ENCODE measurements at places on chromosomes 13 and 19.

GRCh38 chr19:31294189-31294588 is 55.0 kb downstream of the TSHZ3 start:
- DNase-seq = no peak

- DNase-seq = no peak
These were observed 14.4 kb downstream of the PAK4 start for GRCh38 chr19:39139971-39140453.

DNA sequence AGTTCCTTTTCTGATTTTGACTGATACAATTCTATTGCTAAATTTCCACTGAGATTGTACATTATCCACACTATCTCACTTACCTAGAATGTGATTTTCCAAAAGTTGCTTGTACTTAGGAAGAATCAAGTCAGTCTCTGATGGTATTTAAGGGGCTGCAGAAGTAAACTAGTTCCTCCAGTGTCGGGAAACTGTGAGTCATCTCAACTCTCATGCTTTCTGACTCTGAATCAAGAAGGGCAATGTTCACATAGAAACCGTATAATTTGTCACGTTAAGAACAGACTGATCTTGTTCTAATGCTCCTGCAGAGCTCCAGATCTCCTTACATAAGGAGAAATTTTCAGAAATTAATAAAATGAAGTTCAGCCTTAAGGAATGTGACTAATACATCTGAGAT is 369.3 kb downstream of the KLF5 start:
- no peak for DNase-seq

DNA sequence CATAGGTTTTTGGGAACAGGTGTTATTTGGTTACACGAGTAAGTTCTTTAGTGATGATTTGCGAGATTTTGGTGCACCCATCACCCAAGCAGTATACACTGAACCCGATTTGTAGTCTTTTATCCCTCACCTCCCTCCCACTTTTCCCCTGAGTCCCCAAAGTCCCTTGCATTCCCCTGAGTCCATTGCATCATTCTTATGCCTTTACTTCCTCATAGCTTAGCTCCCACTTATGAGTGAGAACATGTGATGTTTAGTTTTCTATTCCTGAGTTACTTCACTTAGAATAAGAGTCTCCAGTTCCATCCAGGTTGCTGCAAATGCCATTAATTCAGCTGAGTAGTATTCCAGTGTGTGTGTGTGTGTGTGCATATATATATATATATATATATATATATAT is 97.2 kb upstream of the EDNRB start:
- no peak for DNase-seq

GRCh38 chr19:3457528-3458228 is 22.6 kb downstream of the SMIM24 start:
- no peak for DNase-seq

DNA sequence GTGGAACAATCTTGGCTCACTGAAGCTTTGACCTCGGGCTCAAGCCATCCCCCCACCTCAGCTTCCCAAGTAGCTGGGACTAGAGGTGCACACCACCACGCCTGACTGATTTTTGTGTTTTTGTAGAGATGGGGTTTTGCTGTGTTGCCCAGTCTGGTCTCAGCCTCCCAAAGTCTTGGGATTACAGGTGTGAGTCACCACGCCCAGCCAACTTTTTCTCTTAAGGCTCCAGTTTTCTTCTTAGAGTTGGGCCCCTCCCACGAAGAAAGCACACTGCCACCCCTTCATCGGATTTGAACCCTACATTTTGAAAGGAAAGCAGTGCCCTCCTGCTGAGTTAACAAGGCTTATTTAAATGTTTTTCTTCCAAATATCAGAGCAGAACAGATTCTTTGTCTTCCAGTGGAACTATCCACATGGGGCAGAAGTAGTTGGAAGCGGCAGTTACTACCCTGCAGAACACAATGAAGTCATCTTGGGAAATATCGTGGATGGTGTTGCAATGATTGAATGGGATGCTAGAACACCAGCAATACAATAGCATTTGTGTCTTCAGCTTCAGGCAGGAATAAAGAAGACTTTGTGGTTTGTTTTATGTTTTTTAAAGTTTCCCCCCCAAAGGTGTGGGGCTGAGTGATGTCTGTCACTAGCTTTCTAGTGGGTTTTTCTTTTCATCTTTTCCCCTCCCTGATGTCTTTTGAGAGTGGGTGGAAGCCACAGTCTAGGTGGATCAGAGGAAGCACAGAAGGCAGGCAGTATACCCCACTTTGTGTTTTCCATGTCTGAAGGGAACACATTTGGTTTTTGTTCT is 8.9 kb downstream of the ACTN4 start:
- peak; percentile 25 for DNase-seq

DNA sequence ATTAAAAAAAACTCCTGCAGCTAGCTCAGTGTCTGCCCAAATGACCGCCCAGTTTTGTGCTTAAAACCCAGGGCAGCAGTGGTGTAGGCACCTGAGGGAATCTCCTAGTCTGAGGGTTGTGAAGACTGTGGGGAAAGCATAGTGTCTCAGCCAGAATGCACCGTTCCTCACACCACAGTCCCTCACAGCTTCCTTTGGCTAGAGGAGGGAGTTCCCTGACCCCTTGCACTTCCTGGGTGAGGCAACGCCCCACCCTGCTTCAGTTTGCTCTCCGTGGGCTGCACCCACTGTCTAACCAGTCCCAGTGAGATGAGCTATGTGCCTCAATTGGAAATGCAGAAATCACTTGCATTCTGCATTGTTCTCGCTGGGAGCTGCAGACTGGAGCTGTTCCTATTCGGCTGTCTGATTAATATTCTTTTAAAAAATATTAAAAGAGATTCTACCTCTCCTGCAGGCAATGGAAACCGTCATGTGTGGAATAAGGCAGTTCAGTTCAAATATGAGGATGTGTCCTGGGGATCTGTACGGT is 645.7 kb downstream of the FGF9 start:
- DNase-seq = no peak

DNA sequence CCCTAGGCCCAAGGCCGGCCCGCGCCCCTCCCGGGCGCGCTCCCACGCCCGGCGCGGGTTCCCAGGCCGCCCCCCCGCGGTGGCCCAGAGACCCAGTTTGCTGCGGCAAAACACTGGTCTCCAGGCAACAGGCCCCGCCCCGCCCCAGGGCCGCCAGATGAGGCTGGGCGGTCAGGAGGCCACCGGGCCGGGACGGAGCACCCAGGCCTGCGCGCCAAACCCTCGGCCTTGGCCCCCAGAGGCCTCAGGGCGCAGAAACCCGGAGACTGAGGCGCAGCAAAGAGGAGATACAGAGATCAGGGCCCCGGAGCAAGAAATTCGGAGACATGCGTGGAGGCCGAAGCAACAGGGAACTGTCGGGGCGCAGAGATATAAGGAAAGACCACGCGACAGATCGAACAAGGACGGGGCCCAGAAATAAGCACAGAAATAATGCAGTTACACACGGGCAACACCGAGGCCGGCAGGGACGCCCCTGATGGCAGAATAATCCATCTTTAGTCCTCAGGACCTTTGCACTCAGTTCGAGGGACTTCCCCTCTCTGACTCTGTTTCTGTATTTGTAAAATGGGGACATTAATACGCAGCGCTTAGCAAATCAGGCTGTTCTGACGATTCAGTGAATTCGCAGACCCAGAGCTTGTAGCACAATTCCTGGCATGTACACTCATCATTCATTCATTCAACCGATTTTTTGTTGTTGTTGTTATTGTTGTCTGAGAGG is 20.8 kb upstream of the ERCC1 start:
- DNase-seq = peak; percentile 94

DNA sequence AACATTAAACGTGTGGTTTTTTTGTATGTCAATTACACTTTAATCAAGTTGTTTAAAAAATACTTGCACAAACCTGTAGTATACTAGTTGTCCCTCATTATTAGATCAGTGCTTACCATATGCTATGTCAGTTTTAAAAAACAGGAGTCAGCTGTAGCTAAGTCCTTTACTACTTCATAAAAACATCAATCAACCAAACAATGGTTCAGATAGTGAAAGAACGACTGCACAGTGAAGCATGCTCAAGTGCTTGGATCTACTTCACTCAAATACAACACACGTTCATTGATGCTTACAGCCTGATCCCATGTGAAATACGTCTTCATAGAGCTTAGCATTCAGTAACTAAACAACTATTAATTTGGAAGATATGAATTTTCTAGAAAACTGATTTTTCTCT is 225.0 kb downstream of the FGF14 start:
- DNase-seq = no peak

GRCh38 chr13:83929157-83929556 is 46.9 kb upstream of the SLITRK1 start:
- no peak for DNase-seq

- no peak for DNase-seq
These were observed 150.1 kb upstream of the TSC22D1 start for GRCh38 chr13:44726214-44726613.

DNA sequence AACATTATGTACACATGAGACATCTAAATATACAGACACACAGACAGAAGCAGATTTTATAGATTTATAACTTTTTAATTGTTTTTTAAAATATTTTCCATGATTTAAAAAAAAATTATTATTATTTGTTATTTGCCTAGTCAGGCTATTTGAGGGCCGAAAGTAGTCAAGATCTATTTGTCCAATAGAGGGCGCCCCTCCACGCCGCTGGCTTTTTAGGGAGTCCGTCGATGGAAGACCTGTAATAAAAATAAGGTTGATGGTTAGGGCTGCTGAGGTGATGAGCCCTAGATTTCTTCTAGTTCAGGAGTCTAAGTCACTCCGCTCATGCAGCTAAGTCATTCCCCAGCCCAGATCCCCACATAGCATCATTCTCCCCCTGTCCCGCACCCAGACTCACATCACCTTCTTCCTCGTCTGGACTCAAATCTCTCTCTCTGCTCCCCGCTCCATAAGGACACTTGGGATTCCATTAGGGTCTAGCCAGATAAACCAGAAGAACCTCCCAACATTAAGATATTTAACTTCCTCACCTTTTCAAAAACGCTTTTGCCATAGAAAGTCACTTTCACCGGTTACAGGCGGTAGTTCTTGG is 33.9 kb upstream of the CEACAM21 start:
- DNase-seq = peak; percentile 86

DNA sequence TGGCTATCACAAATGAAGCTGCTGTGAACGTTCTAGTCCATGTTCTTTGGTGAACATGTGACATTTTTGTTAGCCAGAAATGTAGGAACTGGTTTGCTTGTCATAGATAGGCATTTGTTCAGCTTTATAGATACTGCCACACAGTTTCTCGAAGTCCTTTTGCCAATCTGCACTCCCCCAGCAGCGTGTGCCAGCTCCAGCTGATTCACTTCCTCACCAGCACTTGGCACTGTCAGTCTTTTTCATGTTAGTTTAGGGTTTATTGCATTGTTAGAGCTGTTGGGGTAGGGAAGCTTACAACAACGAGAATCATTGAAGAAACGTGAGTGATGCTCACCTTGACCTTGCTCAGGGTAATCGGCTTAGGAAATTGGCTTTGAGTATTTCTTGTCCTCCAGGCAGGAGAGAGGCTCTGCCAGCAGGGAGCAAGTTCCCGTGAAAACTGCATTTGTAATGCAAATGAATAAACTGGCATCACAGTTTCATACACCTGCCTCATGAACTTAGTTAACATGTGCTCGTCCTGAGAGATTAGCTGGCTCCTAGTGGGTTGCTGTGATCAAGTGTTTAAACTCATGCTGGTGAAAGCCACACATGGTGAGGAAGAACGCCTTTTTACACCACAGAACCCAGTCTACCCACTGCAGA is 83.9 kb downstream of the ING1 start:
- DNase-seq = no peak

DNA sequence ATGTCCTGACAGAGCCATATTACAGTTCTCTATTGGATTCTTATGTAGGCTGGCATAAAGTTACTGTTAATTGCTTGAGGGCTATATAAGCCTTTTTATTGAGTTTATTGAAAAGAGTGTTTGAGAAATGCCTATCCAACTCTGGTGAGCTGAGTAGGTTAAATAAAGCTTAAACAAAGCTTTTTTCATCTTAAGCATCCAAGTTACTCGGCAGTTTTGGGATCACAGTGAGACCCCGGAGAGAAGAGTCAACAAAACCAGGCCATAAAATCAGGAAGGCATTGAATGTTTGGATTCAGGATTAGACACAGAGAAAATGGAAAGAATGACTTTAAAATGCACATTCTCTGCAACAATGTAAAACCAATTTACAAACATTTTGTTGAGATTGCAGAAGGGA is 588.5 kb downstream of the DACH1 start:
- no peak for DNase-seq

- no peak for DNase-seq
These were observed 251.0 kb downstream of the UQCRFS1 start for GRCh38 chr19:28961772-28962500.

GRCh38 chr13:98771838-98772611 is 19.6 kb upstream of the SLC15A1 start:
- DNase-seq = no peak

GRCh38 chr19:28322491-28322890 is 890.5 kb downstream of the UQCRFS1 start:
- DNase-seq = no peak

DNA sequence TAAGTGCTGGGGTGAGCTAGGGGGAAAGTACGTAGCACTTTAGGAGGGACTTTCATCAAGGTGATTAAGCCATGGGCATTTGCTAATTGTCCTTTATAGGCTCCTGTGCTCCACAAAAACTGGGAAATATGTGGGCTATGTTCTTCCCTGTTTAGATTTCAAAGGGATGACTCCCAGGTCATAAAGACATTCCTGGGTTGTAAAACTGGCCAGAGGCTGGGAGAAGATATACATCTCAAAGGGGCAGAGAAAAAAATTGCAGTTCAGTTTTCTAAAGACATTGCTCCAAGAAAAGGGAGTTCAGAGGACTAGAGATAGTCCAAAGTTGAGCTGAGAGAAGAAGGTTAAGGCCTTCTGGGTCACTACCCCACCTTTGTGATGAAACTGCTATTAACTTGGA is 204.8 kb downstream of the MYO16 start:
- DNase-seq = no peak

GRCh38 chr19:4556597-4557127 is 2.8 kb downstream of the SEMA6B start:
- no peak for DNase-seq

DNA sequence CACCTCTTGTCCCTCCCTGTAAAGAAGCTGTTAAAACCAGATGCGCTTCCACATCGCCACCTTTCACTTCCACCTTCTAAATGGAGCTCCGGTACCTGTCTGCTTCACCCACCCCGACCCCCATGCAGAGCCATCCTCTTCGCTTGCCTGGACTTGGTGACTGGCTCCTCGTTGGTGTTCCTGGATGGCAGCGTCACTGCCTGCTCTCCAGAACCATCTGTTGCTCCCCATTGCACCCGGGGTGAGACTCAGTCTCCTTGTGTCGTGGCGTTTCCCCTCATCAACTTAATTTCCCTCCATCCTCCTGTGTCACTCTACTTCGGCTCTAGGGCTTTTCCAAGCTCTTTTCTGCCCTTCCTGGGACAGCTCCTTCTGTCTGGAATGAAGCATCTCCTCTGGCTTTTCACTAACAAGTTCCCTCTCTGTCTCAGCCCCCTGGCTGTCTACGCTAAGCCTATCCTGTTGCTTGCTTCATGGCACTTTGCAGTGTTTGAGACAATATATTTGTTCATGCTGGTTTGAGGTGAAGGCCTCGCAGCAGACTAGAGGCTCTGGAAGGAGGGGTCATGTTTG is 10.3 kb downstream of the CEBPG start:
- no peak for DNase-seq

All from CD4-positive, alpha-beta T cell treated with Interleukin-1 beta for 1 hour (primary cell).